ENCODE measurements at places on chromosomes 3 and 15. TPM values are rescaled to one million over a fixed set of nuclear protein-coding genes. Genes with fewer than 3 reads are reported as not detected.

DNA sequence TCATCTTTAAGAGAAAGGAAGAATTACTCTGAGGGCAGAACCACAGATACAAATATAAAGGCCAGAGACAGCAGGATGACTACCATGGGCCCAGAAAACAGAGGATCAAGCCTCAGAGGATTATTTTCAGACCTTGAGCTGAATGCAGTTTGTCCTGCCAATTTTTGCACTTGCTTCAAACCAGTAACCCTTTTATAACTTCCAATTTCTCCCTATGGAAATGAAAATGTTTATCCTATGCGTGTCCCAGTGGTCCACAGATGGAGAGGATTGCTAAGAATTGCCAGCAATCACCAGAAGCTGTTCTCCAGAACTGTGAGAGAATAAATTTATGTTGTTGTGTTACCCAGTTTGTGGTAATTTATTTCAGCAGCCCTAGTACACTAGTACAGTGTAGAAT, 26.4 kb upstream of the MME start:
- no peak for DNase-seq

GRCh38 chr3:176490357-176490756, 706.9 kb downstream of the TBL1XR1 start:
- DNase-seq: no peak

DNA sequence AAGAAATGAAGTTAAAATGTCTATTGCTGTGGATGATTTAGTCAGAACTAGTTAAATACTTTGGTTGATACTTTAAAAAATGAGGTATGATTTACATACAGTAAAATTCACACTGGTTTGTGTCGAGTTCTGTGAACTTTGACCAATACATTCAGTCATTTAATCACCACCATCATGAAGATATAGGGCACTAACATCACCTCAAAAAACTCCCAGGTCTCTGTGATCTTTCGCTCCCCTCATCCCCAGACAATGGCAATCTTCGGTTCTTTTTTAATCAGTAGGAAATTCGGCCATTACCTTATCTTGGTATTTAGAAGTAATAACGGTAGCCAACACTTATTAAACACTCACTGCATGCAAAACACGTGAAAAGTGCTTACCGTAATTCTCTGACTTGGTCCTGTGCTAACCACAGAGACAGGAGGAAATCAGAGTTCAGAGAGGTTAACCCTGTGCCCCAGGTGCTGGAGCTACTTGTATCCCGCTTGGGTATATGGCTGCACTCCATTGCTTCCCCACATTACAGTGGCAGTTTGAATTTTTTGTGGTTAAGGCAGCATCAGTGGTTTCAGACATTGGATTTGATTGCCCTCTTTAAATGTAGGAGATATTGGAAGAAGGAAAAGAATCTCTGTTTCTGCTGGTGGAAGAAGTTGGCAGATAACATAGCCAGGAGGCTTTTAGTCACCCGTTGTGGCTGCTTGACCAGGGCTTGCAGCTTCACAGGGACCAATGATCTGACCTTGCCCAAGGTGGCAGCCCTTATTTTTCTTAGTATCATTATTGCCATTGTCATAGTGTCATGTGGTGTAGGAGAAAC, 4.2 kb downstream of the PLCL2 start:
- no peak for DNase-seq

DNA sequence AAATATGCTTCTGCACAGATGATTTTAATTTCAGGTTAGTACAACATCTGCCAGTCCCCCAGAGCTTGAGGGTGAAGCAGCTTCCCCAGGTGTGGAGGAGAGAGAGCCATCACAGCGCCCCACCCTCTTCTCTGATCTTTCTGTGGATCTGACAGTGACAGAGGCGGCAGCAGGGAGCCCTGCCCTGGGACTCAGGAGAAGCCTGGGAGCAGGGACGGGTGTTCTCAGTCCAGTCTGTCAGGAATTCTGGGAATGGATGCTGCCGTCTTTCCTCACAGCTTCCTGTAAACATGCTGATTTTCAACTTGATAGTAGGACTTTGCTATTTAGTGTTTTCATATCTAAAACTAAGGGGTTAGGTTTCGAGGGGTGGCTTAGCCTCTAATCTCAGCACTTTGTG, 11.4 kb upstream of the RAB8B start:
- no peak for DNase-seq

- DNase-seq: no peak
Observed at GRCh38 chr15:77768107-77768506, 135.4 kb upstream of the LINGO1 start.

EIF3J gene
- total RNA-seq: 47.9 TPM

DNA sequence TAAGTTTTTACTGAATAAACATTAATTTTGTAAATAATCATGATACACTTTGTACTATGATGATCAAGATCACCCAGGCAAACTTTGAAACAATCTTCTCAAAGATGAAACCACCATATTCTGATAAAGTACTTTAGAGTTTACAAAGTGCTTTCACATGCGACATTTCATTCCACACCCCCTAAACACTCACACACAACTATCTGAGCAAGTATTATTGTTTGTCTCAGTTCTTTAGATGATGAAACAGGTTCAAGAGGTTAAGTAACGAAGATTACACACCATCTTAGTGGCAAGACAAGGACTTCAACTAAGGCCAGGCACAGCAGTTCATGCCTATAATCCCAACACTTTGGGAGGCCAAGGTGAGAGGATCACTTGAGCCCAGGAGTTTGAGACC, 37.6 kb downstream of the ZNF148 start:
- DNase-seq: no peak

GRCh38 chr3:190012784-190013183, 107.9 kb downstream of the P3H2 start:
- DNase-seq: no peak

GRCh38 chr3:67228136-67228535, 230.0 kb downstream of the KBTBD8 start:
- no peak for DNase-seq

RTP3 gene
- not detected for total RNA-seq

DNA sequence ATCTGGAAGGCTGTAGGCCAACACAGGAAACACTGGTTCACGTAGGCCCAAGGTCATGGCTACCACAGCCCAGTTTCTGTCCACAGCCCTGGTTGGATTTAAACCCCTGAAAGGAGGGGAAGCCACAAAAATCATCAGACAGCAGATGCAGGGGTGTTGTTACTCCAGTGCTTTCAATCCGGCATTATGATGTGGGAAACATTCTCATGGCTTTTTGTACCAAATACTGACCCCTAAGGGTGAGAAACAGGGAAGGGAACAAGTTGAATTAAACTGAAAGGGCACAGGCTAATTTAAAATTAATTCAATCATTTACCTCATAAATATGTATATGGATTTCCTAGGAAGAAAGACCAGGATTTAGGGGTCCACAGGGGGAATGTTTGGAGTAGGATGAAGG, 375.6 kb downstream of the CTNNB1 start:
- no peak for DNase-seq

DNA sequence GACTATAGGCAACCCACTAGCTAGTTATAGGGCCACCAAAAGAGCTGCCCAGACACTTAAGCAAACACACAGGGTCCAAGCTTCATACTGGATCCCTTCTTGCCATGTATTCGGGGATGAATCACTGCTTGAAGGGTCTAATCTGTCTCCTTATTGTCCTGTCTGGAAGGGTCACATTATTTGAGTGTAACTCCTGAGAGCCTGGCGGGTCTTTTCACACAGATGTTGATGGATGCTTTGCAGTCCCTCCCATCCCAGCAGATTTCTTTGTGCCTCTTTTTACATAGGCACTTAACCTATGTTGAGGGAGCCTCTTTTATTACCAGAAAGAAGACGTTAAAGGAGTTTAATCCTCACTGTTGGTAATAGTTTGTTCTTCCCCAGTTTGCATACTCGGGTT, 56.6 kb downstream of the BBX start:
- DNase-seq: no peak

- no peak for DNase-seq
Observed at GRCh38 chr3:189622629-189623028, 8.6 kb upstream of the TP63 start.

ZNF717 gene
- 13.0 TPM for total RNA-seq

GRCh38 chr3:188881954-188882641, 289.7 kb upstream of the TPRG1 start:
- no peak for DNase-seq

- no peak for DNase-seq
Observed at GRCh38 chr3:103060242-103060641, 625.4 kb downstream of the ZPLD1 start.

GRCh38 chr3:8157640-8158039, 344.0 kb upstream of the LMCD1 start:
- DNase-seq: no peak

DNA sequence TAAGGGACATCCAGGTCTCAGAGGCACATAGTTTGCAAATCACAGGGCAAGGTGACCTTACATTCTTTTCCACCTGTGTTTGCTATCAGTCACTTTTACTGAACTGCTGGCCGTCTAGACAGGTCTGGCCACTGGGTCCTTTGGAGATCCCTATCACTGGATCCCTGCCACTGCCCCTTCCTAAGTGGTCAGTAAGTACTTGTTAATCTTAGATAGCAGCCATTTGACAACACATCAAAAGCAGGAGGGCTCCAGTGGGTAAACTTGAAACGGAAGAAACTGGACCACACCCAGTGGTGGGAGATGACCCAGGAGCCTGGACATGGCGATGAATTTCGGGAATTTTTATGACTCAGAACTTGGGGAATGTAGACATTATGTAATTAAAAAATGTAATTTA, 28.9 kb upstream of the RASGRP1 start:
- no peak for DNase-seq

ZWILCH gene
- total RNA-seq: 2.2 TPM

Data from vagina (tissue), 2 donors.